ENCODE measurements at places on chromosomes 3 and 15. TPM values are rescaled to one million over a fixed set of nuclear protein-coding genes. Genes with fewer than 3 reads are reported as not detected.
A peak's percentile ranks its signal among the peaks of the same experiment; 100 is the strongest.

CORO2B gene
- total RNA-seq: 1.2 TPM

EFCAB12 gene
- 0.47 TPM for total RNA-seq

NME9 gene
- total RNA-seq: not detected

GOLGA8R gene
- 0.90 TPM for total RNA-seq

CYP8B1 gene
- total RNA-seq: 0.20 TPM

CLDN16 gene
- total RNA-seq: not detected

NEK10 gene
- total RNA-seq: 0.88 TPM

SLC28A2 gene
- total RNA-seq: 21.6 TPM

COL8A1 gene
- 0.42 TPM for total RNA-seq

KCNMB2 gene
- total RNA-seq: 0.72 TPM

C3orf49 gene
- total RNA-seq: not detected

DNA sequence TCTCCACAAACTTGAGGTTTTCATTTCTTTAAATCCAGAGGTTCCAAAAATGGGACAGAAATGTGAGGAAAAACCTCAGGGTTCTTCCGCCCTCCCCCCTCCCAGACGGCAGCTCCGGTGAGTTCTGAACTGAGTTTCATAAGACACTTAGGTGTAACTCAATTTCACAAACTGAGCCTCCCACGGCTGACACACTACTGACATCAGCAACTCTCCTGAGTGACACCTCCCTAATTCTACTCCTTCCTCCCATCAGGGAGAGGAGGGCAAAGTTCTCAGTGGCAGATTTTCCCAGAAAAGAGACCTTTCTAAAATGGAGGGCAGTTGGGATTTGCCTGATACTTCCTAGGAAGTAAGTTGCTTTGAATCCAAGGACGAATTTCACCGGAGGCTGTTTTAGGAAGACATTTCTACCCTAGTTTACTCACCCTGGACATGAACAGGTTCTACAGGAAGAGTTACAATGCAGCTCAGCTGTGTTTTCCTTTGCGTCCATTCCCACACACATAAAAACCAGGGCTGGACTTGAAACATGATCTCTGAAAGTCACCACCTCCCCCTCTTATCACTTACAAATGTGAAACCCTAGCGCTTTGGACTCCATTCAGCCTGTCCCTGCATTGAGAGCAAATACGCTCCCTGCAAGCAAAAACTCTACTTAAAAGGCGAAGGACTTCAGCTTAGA lies 78.1 kb upstream of the LMOD3 start:
- H3K27me3 ChIP-seq: no peaks in the 10 kb centered on the region
- peak overlapping the region; percentile 85 for H3K27ac ChIP-seq
- peak overlapping the region; percentile 30 for H3K4me3 ChIP-seq
- H3K4me1 ChIP-seq: no peaks in the 10 kb centered on the region

- H3K4me1 ChIP-seq: no peaks in the 10 kb centered on the region
- no peaks in the 10 kb centered on the region for H3K36me3 ChIP-seq
- H3K27me3 ChIP-seq: no peaks in the 10 kb centered on the region
- no peak overlapping the region for H3K27ac ChIP-seq
These were observed 61.5 kb downstream of the CGGBP1 start for GRCh38 chr3:87997298-87997697.

DNA sequence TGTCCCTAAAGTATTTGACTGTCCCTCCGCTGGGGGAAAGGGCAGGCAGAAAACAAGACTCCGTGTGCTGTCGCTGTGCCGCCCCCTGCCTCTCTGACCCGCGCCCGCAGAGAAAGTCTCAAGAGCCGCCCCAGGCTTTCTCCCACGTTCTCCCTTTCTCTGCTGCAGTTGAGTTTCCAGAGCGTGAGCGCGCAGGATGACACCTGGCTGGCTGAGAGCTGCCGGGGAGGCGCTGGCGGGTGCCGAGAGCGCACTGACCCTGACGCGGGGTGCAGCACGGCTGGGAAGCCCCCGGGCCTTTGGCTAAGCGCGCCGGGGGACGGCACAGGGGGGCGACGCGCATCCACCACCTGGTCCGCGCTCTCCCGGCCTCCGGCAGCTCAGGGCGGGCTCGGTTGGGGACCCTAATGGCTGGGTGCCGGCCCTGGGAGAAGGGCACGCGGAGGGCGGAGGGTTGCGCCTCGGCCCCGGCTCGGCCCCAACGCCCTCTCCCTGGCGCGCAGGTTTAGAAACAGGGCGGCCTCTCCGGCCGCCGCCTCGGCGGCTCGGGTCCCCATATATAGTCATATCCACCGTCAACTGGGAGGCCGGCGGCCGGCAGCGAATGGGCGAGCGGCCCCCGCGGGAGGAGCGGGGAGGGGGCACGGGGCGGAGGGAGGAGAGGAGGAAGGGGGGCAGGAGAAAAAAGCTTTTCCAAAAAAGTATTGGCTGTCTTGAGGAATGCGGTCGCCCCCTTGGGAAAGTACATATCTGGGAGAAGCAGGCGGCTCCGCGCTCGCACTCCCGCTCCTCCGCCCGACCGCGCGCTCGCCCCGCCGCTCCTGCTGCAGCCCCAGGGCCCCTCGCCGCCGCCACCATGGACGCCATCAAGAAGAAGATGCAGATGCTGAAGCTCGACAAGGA lies at the start of gene TPM1:
TPM1 (plus strand) TSS at position 774 of the 903 bp plus-strand sequence; CDS start at position 857, 83 bp downstream.
- no peaks in the 10 kb centered on the region for H3K36me3 ChIP-seq
- no peaks in the 10 kb centered on the region for H3K27me3 ChIP-seq
- peak within 1 kb of the TSS; percentile 64 for H3K4me3 ChIP-seq

GRCh38 chr15:59410391-59410896 lies 27.5 kb upstream of the FAM81A start:
- no peak overlapping the region for H3K4me3 ChIP-seq
- peak; percentile 63 for DNase-seq
- no peaks in the 10 kb centered on the region for H3K27me3 ChIP-seq
- no peaks in the 10 kb centered on the region for H3K4me1 ChIP-seq
- H3K36me3 ChIP-seq: no peaks in the 10 kb centered on the region

- H3K4me1 ChIP-seq: no peaks in the 10 kb centered on the region
- no peaks in the 10 kb centered on the region for H3K36me3 ChIP-seq
- no peak for DNase-seq
- H3K27ac ChIP-seq: no peak overlapping the region
- peak overlapping the region; percentile 47 for H3K4me3 ChIP-seq
These were observed 1.1 kb downstream of the C2CD4B start for GRCh38 chr15:62164014-62164395.

- H3K36me3 ChIP-seq: no peaks in the 10 kb centered on the region
- H3K27me3 ChIP-seq: no peaks in the 10 kb centered on the region
- H3K4me1 ChIP-seq: no peaks in the 10 kb centered on the region
- no peak overlapping the region for H3K4me3 ChIP-seq
- no peak for DNase-seq
These were observed 135.0 kb downstream of the SATB1 start for GRCh38 chr3:18290157-18290556.

- DNase-seq: no peak
- no peaks in the 10 kb centered on the region for H3K4me1 ChIP-seq
- no peaks in the 10 kb centered on the region for H3K27me3 ChIP-seq
- H3K27ac ChIP-seq: no peak overlapping the region
- no peak overlapping the region for H3K4me3 ChIP-seq
These were observed 18.5 kb downstream of the SHQ1 start for GRCh38 chr3:72829701-72830100.

GRCh38 chr3:87128006-87128405 lies 99.1 kb upstream of the CHMP2B start:
- no peaks in the 10 kb centered on the region for H3K27me3 ChIP-seq
- DNase-seq: no peak
- no peaks in the 10 kb centered on the region for H3K4me1 ChIP-seq
- H3K27ac ChIP-seq: no peak overlapping the region
- no peaks in the 10 kb centered on the region for H3K36me3 ChIP-seq
- no peak overlapping the region for H3K4me3 ChIP-seq

- H3K36me3 ChIP-seq: no peaks in the 10 kb centered on the region
- H3K4me1 ChIP-seq: peaks cover 11% of the 10 kb centered on the region
- peak overlapping the region; percentile 66 for H3K27ac ChIP-seq
- peak; percentile 71 for DNase-seq
- H3K27me3 ChIP-seq: peaks cover 17% of the 10 kb centered on the region
These were observed 2.0 kb upstream of the CEMIP start for GRCh38 chr15:80777137-80777536.

DNA sequence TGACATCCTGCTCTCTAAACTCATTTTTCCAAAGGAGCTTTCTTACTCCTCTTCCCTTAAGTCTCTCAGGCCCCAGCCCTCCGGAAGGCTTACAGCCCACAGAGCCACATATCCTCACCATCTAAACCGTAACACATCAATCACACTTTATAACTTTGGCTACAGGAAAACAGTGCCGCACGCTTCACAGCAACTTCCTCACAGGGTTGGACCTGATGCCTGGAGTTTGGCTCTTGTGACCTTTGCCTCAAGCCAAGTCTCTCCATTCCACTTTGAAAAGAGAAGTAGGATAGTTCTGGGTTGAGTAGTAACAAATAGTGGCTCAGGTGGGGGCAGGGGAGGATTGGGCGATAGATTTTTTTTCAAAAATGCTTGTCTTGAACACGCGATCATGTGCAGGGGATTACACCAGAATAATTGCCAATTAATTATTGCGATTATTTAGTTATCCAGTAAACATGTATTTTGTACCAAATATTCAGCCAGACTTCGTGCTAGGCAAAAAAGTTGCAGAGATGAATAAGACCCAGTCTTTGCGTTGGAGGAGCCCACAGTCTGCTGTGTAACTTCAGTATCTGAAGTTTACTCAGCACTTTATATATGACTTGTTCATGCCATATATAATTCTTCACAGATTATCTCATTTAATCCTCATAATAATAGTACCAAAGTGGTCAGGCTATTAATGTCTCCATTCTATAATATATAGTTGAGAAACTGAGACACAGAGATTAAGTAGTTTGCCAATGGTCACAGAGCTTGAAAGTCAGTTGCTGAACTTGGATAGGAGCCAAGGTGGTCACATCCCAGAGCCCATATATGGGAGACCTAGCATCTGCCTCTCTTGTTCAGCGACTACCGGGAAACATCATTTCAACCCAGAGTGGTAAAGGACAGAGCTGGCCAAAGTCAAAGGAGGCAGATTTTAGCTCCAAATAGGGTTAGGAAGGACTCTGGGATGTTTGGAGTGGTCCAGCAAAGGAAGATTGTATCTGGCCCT lies 2.4 kb upstream of the ETV5 start:
- no peak overlapping the region for H3K27ac ChIP-seq
- no peak for DNase-seq
- H3K27me3 ChIP-seq: peaks cover 28% of the 10 kb centered on the region
- peaks cover 8% of the 10 kb centered on the region for H3K4me1 ChIP-seq
- no peak overlapping the region for H3K4me3 ChIP-seq

- H3K27me3 ChIP-seq: no peaks in the 10 kb centered on the region
- H3K4me3 ChIP-seq: no peak overlapping the region
- no peak for DNase-seq
- H3K36me3 ChIP-seq: no peaks in the 10 kb centered on the region
- no peak overlapping the region for H3K27ac ChIP-seq
These were observed 7.4 kb upstream of the TBC1D5 start for GRCh38 chr3:17749705-17750293.

- no peaks in the 10 kb centered on the region for H3K27me3 ChIP-seq
- H3K4me1 ChIP-seq: peaks cover 3% of the 10 kb centered on the region
- no peaks in the 10 kb centered on the region for H3K36me3 ChIP-seq
- H3K27ac ChIP-seq: no peak overlapping the region
- no peak for DNase-seq
These were observed 272.4 kb downstream of the THRB start for GRCh38 chr3:24222165-24222805.

DNA sequence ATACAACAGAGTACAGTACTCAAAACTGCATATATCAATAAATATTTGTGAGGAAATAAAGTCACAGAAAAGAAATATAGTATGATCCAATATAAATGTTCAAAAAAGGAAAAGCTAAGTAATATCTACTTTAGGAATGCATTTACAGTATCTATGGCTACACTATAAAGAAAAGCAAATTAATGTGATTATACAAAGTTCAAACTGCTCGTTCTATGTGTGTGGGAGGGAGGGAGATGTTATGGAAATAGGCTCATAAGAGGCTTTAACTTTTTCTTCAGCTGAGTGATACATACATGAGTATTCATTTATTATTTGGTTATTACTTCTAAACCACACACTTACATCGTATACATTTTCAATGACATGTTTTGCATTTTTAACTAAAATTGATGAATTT lies 377.7 kb upstream of the AGTR1 start:
- H3K4me1 ChIP-seq: no peaks in the 10 kb centered on the region
- H3K36me3 ChIP-seq: no peaks in the 10 kb centered on the region
- no peak overlapping the region for H3K27ac ChIP-seq
- H3K4me3 ChIP-seq: no peak overlapping the region

DNA sequence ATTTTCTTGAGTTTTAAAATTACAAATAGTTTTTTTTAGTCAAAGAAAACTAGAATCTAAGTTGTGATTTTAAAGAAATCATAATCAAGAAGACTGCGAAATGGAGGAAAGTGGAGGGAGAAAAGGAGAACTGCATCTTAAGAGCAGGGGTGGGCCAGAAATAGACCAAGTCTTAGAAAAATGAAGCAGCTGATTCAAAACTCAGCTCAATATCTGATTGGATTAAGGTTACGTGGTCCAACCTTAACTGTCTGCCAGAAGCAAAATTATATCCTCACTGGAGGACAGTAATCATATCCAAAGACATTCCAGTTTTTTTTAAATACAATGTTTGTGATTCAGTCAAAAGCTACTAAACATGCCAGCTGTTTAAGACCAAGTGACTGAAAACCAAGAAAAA lies 41.4 kb downstream of the CHSY1 start:
- no peaks in the 10 kb centered on the region for H3K36me3 ChIP-seq
- H3K27ac ChIP-seq: no peak overlapping the region
- H3K4me1 ChIP-seq: no peaks in the 10 kb centered on the region

- no peaks in the 10 kb centered on the region for H3K36me3 ChIP-seq
- H3K27me3 ChIP-seq: no peaks in the 10 kb centered on the region
- no peak overlapping the region for H3K4me3 ChIP-seq
- no peak for DNase-seq
- no peaks in the 10 kb centered on the region for H3K4me1 ChIP-seq
- H3K27ac ChIP-seq: no peak overlapping the region
These were observed 147.4 kb downstream of the CMSS1 start for GRCh38 chr3:99965077-99965476.

- no peaks in the 10 kb centered on the region for H3K36me3 ChIP-seq
- H3K4me1 ChIP-seq: no peaks in the 10 kb centered on the region
- peak; percentile 11 for DNase-seq
- H3K27ac ChIP-seq: no peak overlapping the region
These were observed 244.4 kb upstream of the TLE3 start for GRCh38 chr15:70342141-70342540.

- H3K27me3 ChIP-seq: no peaks in the 10 kb centered on the region
- peaks cover 4% of the 10 kb centered on the region for H3K4me1 ChIP-seq
- DNase-seq: no peak
- no peak overlapping the region for H3K4me3 ChIP-seq
- no peaks in the 10 kb centered on the region for H3K36me3 ChIP-seq
- no peak overlapping the region for H3K27ac ChIP-seq
These were observed 62.7 kb downstream of the KLHL6 start for GRCh38 chr3:183492849-183493179.

GRCh38 chr3:191301017-191301416 lies 28.2 kb upstream of the CCDC50 start:
- no peak overlapping the region for H3K27ac ChIP-seq
- H3K4me3 ChIP-seq: no peak overlapping the region
- no peaks in the 10 kb centered on the region for H3K27me3 ChIP-seq
- no peaks in the 10 kb centered on the region for H3K4me1 ChIP-seq

- peaks cover 9% of the 10 kb centered on the region for H3K4me1 ChIP-seq
- no peak overlapping the region for H3K4me3 ChIP-seq
- H3K36me3 ChIP-seq: no peaks in the 10 kb centered on the region
- no peaks in the 10 kb centered on the region for H3K27me3 ChIP-seq
These were observed 71.6 kb downstream of the ABTB1 start for GRCh38 chr3:127744253-127744815.

- DNase-seq: no peak
- no peaks in the 10 kb centered on the region for H3K27me3 ChIP-seq
- H3K4me3 ChIP-seq: no peak overlapping the region
- no peaks in the 10 kb centered on the region for H3K36me3 ChIP-seq
These were observed 22.2 kb upstream of the FBN1 start for GRCh38 chr15:48667701-48668100.
